ENCODE measurements at places on chromosomes 4 and X. TPM values are rescaled to one million over a fixed set of nuclear protein-coding genes. Genes with fewer than 3 reads are reported as not detected.

The RHOXF1 gene
- total RNA-seq: not detected

The STBD1 gene
- total RNA-seq: 7.0 TPM

The ADH1A gene
- total RNA-seq: 0.19 TPM

The SEC24B gene
- total RNA-seq: 15.5 TPM

The CCNA2 gene
- 37.7 TPM for total RNA-seq

The TMPRSS11D gene
- total RNA-seq: not detected

The LRIT3 gene
- not detected for total RNA-seq

The RHOXF2B gene
- not detected for total RNA-seq

The ARMCX1 gene
- 75.3 TPM for total RNA-seq

The PCDH19 gene
- 0.26 TPM for total RNA-seq

Data from aortic smooth muscle cell (primary cell).